ENCODE measurements at places on chromosomes 1 and 21.
A peak's percentile ranks its signal among the peaks of the same experiment; 100 is the strongest.

GRCh38 chr1:220785166-220786056 lies 1.3 kb upstream of the MTARC1 start:
- H3K27ac ChIP-seq: no peak overlapping the region
- H3K4me3 ChIP-seq: peak overlapping the region; percentile 81
- H3K4me1 ChIP-seq: peaks cover 15% of the 10 kb centered on the region
- H3K36me3 ChIP-seq: peaks cover 5% of the 10 kb centered on the region
- peaks cover 57% of the 10 kb centered on the region for H3K27me3 ChIP-seq

DNA sequence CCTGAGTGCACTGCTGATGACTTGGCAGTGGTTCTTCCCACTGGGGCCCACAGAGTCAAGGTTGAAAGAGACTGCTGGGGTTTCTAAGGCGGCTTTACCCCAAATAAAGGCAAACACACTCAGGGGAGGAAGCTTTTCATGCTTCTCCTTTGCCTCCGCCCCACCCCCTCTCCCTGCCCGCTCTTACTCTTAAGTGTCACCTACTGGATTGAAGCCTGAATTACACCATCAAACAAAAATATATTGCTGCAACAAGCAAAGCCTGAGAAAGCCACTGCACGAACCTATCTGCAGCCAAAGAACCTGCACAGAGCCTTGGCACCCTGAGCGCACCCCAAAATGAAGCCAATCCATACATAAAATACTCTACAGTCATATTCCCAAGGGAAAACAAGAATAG lies 63.1 kb downstream of the PTGFR start:
- no peaks in the 10 kb centered on the region for H3K4me1 ChIP-seq
- no peak overlapping the region for H3K27ac ChIP-seq
- no peak overlapping the region for H3K4me3 ChIP-seq
- DNase-seq: no peak
- H3K36me3 ChIP-seq: peaks cover 2% of the 10 kb centered on the region

- DNase-seq: no peak
- H3K4me1 ChIP-seq: no peaks in the 10 kb centered on the region
- H3K36me3 ChIP-seq: no peaks in the 10 kb centered on the region
- no peaks in the 10 kb centered on the region for H3K27me3 ChIP-seq
- H3K4me3 ChIP-seq: no peak overlapping the region
Observed at GRCh38 chr1:189904509-189904908, 573.2 kb downstream of the BRINP3 start.

GRCh38 chr1:77126307-77126706 lies 92.9 kb downstream of the PIGK start:
- H3K4me1 ChIP-seq: peaks cover 7% of the 10 kb centered on the region
- no peaks in the 10 kb centered on the region for H3K27me3 ChIP-seq
- DNase-seq: peak; percentile 11
- H3K27ac ChIP-seq: no peak overlapping the region
- H3K4me3 ChIP-seq: no peak overlapping the region

GRCh38 chr1:200388791-200389190 lies 21.0 kb downstream of the ZNF281 start:
- DNase-seq: no peak
- H3K27ac ChIP-seq: no peak overlapping the region
- H3K27me3 ChIP-seq: no peaks in the 10 kb centered on the region
- H3K36me3 ChIP-seq: no peaks in the 10 kb centered on the region
- peaks cover 4% of the 10 kb centered on the region for H3K4me1 ChIP-seq

DNA sequence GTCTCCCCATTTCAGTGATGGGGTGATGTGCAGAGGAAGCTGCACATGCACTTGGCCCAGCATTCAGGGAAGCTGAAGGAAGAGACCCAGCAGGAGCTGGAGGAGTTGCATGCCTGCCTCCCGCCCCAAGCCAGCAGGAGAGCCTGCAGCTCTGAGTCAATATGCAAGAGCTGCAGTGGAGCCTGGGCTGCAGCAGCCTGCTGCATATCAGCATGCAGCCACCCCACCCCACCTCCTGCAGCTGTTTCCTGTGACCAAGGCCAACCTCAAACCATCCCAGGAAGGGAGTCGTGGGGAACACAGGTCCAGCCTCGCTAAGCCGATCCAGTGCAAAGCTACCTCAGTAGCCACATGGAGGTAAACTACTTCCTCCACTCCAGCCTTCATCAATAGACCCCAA lies 18.9 kb downstream of the AGT start:
- no peaks in the 10 kb centered on the region for H3K4me1 ChIP-seq
- H3K27me3 ChIP-seq: peaks cover 9% of the 10 kb centered on the region
- no peak overlapping the region for H3K4me3 ChIP-seq
- H3K27ac ChIP-seq: no peak overlapping the region
- no peak for DNase-seq
- H3K36me3 ChIP-seq: peaks cover 20% of the 10 kb centered on the region
